Activated CD4-positive, alpha-beta T cell treated with anti-CD3 and anti-CD28 coated beads for 36 hours (primary cell): ENCODE measurements at places on chromosomes 5 and 9.
A peak's percentile ranks its signal among the peaks of the same experiment; 100 is the strongest.

- no peak for DNase-seq
These were observed 21.1 kb upstream of the CPEB4 start for GRCh38 chr5:173866858-173867679.

DNA sequence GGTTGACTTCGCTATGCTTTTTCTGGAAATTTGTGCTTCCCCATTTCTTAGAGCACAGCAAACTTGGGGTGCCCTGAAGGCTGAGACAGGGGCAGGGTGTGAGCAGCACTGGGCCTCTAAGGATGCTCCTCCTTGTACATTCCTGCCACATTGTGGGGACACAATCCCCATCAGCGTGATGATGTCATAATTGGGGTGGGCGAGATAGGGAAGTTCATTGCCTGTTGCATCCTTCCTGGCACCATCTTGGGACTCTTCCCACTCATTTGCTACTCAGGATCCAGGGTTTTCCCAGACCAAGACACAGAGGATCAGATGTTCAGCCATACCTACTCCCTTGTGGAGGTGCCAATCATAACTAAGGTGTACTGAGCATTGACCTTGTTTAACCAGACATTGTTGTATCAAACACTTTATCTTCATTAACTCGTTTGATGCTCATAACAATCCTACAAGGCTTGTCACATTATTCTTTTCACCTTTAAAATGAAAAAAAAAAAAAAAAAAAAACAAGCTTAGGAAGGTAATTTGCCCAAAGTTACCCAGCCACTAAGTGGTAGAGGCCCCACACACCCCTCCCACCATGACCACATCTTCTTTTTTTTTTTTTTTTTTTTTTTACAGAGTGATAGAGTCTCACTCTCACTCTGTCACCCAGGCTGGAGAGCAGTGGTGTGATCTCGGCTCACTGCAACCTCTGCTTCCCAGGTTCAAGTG, 87.6 kb downstream of the UGCG start:
- DNase-seq, result no peak

GRCh38 chr9:93118863-93119702, 15.0 kb downstream of the NINJ1 start:
- no peak for DNase-seq

DNA sequence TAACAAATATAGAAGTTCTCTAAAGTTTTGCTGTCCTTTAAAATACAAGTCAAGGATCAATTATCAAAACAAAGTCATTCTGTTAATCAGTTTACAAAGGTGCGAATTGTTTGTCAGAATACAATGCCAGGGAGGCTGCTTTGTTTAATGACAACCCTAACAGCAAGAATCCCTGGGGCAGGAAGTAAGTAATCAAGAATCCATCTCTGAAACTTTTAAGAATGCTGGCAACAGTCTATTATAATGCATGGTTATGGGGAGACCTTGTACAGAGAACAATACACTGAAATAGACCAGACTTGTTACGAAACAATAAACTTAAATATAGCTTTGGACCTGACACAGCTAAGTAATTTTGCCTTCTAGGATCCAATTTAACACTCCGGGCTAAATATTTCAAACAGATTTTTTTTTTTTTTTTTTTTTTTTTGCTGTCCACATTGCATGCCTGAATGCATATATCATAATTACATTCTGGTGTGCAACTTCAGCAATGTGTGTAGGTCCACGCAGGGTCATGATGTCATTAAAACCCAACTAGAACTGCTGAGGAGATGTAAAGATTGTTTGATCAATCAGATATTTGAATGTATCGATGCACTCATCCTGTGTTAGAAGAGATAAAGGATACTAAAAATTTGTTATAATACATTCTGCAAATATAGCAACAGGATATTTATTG, 421.3 kb downstream of the CETN3 start:
- no peak for DNase-seq

- DNase-seq, result no peak
These were observed 3.4 kb downstream of the PRPF4 start for GRCh38 chr9:113278840-113279239.

DNA sequence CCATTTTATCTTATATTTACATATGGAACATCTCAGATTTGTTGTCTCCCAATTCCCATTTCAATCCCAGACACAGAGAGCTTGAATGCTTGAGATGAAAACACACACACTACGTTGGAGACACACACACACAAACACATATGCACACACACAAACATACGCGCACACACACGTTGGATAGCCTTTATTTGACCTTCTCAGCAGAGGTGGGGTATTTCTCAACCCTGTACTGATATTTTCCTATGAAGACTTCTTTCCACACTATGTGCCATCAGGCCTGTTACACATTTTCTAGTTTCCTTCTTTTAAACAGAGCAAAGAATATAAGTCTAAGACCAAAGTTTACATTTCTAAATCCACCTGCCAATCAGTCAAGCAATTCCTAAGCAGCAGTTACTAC, 291.0 kb downstream of the TAF11L14 start:
- DNase-seq, result no peak

- no peak for DNase-seq
These were observed 634.0 kb downstream of the IRX1 start for GRCh38 chr5:4229414-4230292.

DNA sequence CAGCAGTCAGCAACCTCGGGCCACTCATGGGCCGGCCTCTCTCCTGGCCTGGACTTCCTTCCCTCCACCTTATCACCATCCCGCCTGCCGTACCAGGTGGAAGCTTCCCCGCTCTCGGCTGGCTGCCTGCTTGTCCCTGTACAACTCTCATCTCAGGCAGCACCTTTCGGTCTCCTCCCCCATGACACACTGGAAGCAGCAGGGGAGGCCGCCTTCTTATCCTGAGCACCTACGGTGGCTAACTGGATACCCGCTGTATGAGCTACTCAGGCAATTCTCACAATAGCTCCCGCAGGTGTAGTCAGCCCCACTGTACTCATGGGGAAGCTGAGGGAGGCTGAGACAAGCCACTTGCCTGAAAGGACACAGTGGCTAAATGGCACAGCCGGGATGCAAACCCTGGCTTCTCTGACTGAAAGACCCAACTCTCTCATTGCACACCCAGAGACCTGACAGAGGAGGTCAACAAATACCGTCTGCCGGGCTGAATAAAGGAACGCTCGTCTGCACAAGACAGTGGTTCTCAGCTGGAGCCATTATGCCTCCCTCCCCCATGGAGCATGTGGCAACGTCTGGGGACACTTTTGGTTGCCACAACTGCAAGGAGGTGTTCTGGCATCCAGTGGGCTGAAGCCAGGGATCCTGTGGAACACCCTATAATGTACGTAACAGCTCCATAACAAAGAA, 9.6 kb downstream of the STK10 start:
- DNase-seq, result peak; percentile 85

GRCh38 chr5:56026863-56027300, 32.1 kb upstream of the IL6ST start:
- no peak for DNase-seq

DNA sequence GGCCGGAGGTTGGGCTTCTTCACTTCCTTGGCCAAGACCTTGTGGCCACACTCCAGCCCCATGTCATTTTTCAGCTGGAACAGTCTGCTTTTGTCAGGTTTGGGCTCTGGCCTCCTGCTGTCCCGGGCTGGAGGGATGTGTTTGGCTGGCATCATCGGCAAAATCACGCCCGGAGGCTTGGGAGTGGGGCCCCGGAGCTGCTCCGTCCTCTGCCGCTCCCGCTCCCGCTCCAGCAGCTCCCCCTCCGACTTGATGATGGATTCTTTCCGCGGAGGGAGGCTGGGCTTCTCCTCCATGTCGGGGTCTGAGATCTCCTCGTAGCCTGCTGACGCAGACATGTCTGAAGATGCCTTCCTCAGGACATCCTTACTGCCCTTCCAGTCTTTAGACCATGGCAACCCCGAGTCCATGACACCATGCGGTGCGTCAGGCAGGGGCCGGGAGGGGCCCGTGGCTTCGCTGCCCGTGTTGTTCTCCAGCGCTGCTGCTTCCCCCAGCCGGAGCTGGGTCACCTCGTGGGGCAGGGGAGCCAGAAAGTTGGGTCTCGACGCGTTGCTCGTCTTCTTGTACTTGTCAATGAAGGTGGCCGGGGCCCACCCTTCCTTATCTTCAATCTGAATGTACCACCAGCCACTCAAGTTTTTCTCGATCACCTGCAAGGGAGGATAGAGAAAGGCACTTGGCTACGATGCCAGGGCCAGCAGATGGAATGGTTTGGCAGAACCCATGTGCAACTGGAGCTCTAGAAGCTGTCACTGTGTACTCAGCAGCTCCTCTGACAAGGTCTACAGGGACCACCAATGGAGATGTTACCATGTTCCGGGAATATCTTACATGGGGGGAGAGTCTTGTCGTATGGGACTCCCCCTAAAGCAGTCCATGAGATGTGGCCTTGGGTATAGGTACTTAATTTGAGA, 56.0 kb upstream of the UBTD2 start:
- DNase-seq, result no peak

- DNase-seq, result no peak
These were observed 42.0 kb upstream of the GARNL3 start for GRCh38 chr9:127222388-127223095.

GRCh38 chr5:143605403-143606005, 202.0 kb upstream of the NR3C1 start:
- DNase-seq, result peak; percentile 55

DNA sequence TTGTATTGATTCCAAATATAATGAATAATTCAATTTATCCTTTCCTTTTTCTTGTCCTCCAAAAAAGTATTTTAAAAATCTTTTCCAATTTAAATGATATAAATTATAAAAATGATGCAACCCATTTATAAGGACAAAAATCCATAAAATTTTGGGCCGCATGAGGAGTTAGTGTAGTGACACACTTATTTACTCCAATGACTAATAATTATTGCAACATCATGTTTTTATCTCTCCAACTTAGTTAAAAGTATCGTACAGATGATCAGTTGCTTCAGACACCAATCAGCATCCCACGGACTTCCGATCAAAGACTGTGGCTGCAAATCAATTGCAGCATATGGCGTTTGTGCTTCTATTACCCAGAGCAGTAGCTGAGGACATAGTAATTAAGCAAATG, 58.6 kb downstream of the HTR4 start:
- no peak for DNase-seq

GRCh38 chr5:151196556-151197290, 27.2 kb downstream of the CCDC69 start:
- no peak for DNase-seq

DNA sequence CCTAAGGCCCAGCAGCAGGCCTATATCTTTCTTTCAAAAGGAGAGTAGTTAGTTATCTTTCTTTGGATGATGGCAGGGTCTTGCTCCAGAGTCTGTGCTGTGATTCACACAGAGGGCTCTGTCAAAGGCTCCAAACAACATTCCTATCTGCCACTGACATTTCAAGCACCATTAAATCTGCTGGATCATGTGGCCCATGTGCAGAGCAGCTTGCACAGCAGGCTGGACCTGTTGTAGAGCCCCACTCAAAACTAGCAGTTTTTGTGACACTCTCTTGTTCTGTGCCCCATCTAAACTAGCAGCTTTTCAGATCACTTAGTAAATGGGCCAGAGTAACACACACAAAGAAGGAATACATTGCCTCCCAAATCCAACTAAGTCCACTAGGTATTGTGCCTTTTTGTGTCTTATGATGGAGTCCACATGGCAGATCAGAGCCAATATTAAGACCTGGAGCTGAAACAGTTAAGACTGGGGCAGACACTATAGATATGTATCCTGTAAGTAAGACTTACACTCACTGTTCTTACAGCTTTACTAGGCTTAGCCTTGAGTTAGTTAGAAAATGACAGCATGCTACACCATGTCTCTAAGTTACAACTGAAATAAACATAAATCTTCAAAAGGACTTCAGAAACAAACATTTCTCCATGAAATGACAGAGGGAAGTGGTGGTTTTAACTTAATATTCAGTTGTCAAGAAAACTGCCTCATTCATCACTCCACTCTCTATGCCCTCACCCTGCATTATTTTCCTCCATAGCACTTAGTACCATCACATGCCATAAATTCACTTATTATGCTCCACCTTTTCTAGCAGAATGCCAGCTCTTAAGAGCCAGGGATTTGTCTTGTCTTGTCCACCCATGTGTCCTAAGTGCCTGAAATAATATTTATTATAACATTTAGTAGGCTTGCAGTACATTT, 400.9 kb downstream of the RAB3C start:
- no peak for DNase-seq

GRCh38 chr9:134575103-134575900, 66.3 kb upstream of the COL5A1 start:
- no peak for DNase-seq

DNA sequence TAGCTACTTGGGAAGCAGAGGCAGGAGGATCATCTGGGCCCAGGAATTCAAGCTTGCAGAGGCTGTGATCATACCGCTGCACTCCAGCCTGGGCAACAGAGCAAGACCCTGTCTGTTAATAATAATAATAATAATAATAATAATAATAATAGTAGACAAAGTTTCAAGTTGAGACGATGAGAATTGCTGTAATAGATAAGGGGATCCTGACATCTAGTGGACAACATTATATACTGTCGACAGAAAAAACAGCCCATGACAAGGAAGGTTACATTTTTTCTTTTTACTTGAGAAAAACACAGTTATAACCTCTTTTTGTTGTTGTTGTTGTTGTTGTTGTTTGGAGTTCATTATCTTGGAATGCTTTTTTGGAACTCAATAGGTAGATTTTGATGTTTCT, 35.3 kb downstream of the NDFIP1 start:
- no peak for DNase-seq

- DNase-seq, result no peak
These were observed 63.3 kb upstream of the SLC30A5 start for GRCh38 chr5:69030358-69031062.

- DNase-seq, result no peak
These were observed 195.2 kb upstream of the TUT7 start for GRCh38 chr9:86549401-86549811.

- DNase-seq, result no peak
These were observed 201.8 kb upstream of the IER5L start for GRCh38 chr9:129379886-129380285.

- DNase-seq, result peak; percentile 85
These were observed at the start of gene UNC13B for GRCh38 chr9:35161713-35162604. Gene UNC13B (plus strand): TSS chr9:35162009. CDS start chr9:35162284, 275 bp downstream.

GRCh38 chr5:103744159-103744558, 181.6 kb upstream of the NUDT12 start:
- no peak for DNase-seq

- DNase-seq, result no peak
These were observed 43.9 kb upstream of the EGFL7 start for GRCh38 chr9:136618580-136619547.

DNA sequence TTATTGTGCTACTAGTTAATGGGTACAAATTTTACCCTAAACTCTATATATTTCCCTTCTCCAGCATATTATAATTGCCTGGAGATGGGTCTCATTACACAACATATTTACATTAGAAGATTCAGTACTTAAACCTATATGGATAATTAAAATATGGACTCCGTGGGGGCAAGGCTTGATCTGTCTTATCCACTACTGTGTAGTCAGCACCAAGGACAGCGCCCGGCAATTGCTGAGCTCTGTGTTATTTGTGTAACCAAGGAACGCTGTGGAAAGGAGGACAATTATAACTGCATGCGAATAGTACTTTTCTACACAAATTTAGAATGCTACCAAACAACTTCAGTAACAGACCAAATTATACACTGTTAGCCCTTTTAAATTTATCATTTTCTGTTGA, 77.7 kb downstream of the DNAH5 start:
- DNase-seq, result peak; percentile 49

- DNase-seq, result peak; percentile 51
These were observed 34.3 kb upstream of the MACIR start for GRCh38 chr5:103224118-103224893.
